ENCODE measurements at places on chromosomes 6 and 20. TPM values are rescaled to one million over a fixed set of nuclear protein-coding genes. Genes with fewer than 3 reads are reported as not detected.
A peak's percentile ranks its signal among the peaks of the same experiment; 100 is the strongest.

The CDH4 gene
- total RNA-seq, result 0.20 TPM

The CRISP2 gene
- total RNA-seq, result not detected

DNA sequence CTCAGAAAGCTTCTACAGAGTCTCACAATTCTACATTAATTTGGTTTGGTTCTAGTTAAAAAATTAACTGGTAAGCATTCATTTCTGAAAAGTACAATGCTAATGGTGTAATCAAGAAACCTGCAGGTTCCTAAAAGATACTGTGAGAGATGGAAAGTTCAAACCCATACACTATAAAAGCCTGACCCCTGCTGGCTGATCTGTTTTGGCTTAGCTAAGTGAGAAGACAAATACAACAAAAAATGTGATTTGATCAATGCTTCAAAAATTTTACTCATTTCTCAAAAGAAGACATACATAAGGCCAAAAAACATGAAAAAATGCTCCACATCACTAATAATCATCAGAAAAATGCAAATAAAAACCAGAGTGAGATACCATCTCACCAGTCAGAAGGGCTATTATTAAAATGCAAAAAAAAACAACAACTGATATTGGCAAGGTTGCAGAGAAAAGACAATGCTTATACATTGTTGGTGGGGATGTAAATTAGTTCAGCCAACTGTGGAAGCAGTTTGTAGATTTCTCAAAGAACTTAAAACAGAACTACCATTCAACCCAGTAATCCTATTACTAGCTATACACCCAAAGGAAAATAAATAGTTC lies 102.8 kb downstream of the MOXD1 start:
- H3K27me3 ChIP-seq, result no peaks in the 10 kb centered on the region
- no peak for DNase-seq
- no peaks in the 10 kb centered on the region for H3K36me3 ChIP-seq
- H3K27ac ChIP-seq, result no peak overlapping the region
- H3K4me3 ChIP-seq, result no peak overlapping the region

DNA sequence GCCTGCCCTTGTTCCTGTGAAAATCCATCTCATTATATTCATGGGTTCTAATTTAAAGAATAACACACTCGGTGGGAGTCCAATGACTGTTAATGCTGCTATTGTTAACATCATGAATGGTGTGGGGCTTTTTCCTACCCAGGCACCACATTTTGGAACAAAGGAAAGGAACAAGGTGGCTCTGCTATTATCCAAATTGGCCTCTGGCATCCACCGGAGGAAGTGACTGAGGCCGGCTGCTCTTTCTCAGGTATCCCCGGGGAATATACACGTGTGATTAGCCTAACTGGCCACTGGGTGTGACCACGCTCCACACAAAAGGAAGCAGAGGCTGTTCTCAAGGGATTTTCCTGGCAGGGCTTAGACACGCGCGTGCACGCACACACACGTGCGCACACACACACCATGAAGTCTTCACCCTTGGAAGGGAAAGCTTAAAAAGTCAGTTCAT lies 601.2 kb upstream of the ARID1B start:
- no peak overlapping the region for H3K4me3 ChIP-seq
- H3K4me1 ChIP-seq, result no peaks in the 10 kb centered on the region
- DNase-seq, result peak; percentile 26

- H3K27ac ChIP-seq, result no peak overlapping the region
- no peaks in the 10 kb centered on the region for H3K27me3 ChIP-seq
- no peaks in the 10 kb centered on the region for H3K36me3 ChIP-seq
- no peaks in the 10 kb centered on the region for H3K4me1 ChIP-seq
- no peak overlapping the region for H3K4me3 ChIP-seq
These were observed 259.6 kb downstream of the FOXC1 start for GRCh38 chr6:1869308-1869707.

DNA sequence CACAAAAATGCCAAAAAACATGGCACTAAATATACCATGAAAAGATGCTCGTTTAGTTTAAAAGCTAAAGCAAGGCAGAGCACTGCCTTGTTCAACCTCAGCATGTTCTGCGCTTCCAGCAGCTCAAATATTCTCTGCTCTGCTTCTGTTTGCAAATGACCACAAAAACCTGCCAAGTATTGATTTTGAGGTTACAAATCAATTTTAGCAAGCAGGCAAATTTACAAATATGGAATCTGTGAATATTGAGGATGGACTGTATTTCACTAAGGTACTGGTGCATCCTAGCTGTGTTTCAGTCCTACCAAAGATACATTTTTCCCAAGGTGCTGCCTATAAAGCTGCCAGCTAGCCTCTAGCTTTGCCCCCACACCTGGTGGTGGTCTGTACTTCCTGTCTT lies 449.9 kb downstream of the PREX1 start:
- H3K27ac ChIP-seq, result no peak overlapping the region
- H3K36me3 ChIP-seq, result no peaks in the 10 kb centered on the region
- H3K4me3 ChIP-seq, result no peak overlapping the region
- H3K27me3 ChIP-seq, result no peaks in the 10 kb centered on the region
- peaks cover 5% of the 10 kb centered on the region for H3K4me1 ChIP-seq

DNA sequence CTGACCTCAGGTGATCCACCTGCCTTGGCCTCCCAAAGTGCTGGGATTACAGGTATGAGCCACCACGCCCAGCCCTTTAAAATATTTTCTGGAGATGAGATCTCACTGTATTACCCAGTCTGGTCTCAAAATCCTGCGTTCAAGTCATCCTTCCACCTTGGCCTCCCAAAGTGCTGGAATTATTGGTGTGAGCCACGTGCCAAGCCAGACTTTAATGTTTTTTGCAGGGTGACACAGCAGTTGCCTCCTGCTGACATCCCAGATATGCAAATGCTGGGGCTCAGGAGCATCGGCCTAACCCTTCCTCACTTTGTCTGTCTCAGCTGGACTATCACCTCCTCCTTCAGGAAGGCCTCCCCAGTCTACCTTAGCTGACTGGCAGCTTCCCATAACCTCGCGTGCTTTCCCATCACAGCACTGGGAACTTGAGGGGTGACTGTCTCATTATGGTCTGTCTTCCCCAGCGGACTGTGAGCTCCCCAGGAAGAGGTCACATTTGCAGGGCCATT lies 14.3 kb upstream of the ID1 start:
- H3K36me3 ChIP-seq, result no peaks in the 10 kb centered on the region
- H3K27me3 ChIP-seq, result peaks cover 3% of the 10 kb centered on the region
- no peak overlapping the region for H3K4me3 ChIP-seq
- no peak for DNase-seq
- no peak overlapping the region for H3K27ac ChIP-seq
- peaks cover 45% of the 10 kb centered on the region for H3K4me1 ChIP-seq

- H3K27me3 ChIP-seq, result peaks cover 3% of the 10 kb centered on the region
- H3K27ac ChIP-seq, result no peak overlapping the region
- DNase-seq, result peak; percentile 77
- peaks cover 8% of the 10 kb centered on the region for H3K4me1 ChIP-seq
These were observed 55.1 kb downstream of the IL20RA start for GRCh38 chr6:136989571-136990241.

- no peaks in the 10 kb centered on the region for H3K36me3 ChIP-seq
- no peak overlapping the region for H3K4me3 ChIP-seq
- no peak overlapping the region for H3K27ac ChIP-seq
These were observed 225.3 kb upstream of the EPHA7 start for GRCh38 chr6:93644611-93645010.

GRCh38 chr6:57173056-57173885 lies 1.1 kb downstream of the BAG2 start:
- peak overlapping the region; percentile 71 for H3K4me3 ChIP-seq
- no peak for DNase-seq
- no peaks in the 10 kb centered on the region for H3K36me3 ChIP-seq
- H3K27ac ChIP-seq, result peak overlapping the region; percentile 92
- H3K27me3 ChIP-seq, result no peaks in the 10 kb centered on the region
- H3K4me1 ChIP-seq, result peaks cover 3% of the 10 kb centered on the region

GRCh38 chr6:89485320-89485719 lies 52.4 kb downstream of the ANKRD6 start:
- H3K4me1 ChIP-seq, result peaks cover 7% of the 10 kb centered on the region
- H3K27ac ChIP-seq, result no peak overlapping the region
- no peak overlapping the region for H3K4me3 ChIP-seq
- DNase-seq, result no peak

DNA sequence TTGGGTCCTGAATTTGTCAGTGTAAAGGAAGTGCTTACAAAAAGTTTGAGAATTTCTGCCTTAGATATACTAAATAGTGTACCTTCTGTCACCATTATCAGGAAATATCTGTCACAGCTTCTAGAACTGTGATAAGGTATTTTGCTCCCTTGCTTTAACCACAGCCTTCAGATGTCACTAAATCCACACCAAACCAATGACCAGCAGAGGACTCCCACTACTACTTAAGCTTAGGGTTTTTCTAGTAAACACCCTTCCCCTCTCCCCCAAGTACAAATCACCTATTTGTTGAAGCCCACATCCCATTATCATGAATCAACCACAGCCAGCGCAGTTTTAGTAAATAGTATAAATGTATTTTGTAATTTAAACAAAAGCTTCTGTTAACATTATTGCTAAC lies 8.6 kb upstream of the JPH2 start:
- H3K36me3 ChIP-seq, result peaks cover 54% of the 10 kb centered on the region
- no peak for DNase-seq
- no peaks in the 10 kb centered on the region for H3K27me3 ChIP-seq
- H3K4me1 ChIP-seq, result no peaks in the 10 kb centered on the region

DNA sequence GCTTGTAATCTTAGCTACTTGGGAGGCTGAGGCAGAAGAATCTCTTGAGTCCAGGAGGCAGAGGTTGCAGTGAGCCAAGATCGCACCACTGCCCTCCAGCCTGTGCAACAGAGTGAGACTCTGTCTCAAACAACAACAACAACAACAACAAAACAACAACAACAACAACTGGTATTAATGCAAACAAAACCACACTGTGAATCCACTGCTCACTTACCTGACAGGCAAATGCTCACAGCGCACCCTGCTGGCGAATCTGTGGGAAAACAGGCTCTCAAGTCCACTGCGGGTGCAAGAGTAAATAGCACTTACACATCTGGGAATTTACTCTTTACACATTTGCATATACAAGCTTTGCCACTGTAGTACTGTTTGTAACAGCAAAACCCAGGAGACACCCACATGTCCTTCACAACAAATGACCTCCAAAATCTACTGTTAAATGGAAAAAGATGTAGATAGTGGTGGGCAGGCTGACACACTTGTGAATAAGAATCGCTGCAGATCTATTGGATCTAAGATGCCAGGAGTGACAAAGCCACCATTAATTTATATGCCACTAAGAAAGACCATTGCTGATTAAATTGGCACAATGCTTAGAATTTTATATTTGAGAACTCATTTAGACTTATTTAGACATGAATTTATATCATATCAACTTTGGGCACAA lies 29.3 kb downstream of the NSFL1C start:
- H3K4me3 ChIP-seq, result no peak overlapping the region
- H3K27me3 ChIP-seq, result no peaks in the 10 kb centered on the region
- no peak for DNase-seq
- H3K27ac ChIP-seq, result no peak overlapping the region
- peaks cover 7% of the 10 kb centered on the region for H3K36me3 ChIP-seq

DNA sequence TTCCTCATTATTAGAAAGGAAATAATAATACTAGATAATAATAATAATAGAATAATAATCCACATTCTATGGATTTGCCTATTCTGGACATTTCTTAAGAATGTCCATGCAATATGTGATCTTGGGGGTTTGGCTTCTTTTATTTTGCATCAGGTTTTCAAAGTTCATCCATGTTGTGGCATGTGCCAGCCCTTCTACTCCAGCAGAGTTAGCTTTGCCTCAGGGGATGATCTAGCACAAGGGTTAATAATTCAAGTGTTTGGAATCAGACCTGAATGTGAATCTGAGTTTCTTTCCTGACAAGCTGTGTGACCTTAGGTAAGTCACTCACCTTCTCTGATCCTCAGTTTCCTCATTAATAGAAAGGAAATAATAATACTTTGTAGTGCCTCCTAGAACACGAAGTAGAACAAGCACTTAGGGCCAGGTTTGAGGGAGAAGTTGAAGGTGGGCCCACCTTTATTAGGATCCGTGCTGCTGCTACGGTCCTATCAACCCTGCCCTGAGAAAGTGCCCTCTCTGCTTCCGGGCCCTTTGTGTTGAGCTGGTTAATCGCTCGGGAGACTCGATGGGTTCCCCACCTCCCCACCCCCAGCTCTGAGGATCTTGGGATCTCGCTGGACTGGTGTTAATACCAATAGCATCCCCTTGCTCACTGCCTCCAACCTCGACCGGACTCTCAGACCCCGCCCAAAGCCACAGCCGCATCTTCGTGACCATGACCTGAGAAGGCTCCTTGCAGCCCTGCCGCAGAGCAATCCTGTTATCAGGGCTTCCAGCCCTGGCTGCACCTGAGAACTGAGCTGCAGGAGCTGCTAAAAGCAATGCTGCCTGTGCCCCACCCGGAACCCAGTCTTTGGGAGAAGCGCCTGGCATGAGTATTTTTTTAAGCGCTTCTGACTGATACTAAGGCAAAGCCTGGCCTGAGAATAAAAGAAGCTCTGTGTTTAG lies 26.9 kb downstream of the RBM38 start:
- no peaks in the 10 kb centered on the region for H3K27me3 ChIP-seq
- H3K4me3 ChIP-seq, result no peak overlapping the region
- no peak for DNase-seq
- no peaks in the 10 kb centered on the region for H3K4me1 ChIP-seq
